ENCODE measurements at places on chromosomes 12 and 14. TPM values are rescaled to one million over a fixed set of nuclear protein-coding genes. Genes with fewer than 3 reads are reported as not detected.

OLR1 gene
- total RNA-seq: 2.5 TPM

DNA sequence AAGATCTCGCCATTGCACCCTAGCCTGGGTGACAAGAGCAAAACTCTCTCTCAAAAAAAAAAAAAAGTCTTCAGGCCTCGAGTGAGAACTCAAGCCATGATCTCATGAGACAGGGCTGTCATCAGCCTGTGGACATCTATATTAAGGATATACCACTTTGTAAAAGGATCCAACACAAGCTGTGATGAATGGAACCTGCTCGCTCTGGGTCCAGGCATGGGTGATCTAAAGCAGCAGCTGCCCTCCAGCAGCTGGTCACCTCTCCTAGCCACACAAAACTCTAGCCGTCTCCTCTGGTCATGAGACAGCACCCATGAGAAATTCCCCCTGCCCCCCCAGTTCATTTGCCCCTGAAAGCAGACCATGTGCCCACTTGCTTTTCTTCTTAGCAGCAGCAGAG is 19.1 kb upstream of the DGLUCY start:
- H3K27me3 ChIP-seq: no peaks in the 10 kb centered on the region
- DNase-seq: no peak
- H3K36me3 ChIP-seq: no peaks in the 10 kb centered on the region
- H3K4me3 ChIP-seq: no peak overlapping the region
- H3K27ac ChIP-seq: no peak overlapping the region

DNA sequence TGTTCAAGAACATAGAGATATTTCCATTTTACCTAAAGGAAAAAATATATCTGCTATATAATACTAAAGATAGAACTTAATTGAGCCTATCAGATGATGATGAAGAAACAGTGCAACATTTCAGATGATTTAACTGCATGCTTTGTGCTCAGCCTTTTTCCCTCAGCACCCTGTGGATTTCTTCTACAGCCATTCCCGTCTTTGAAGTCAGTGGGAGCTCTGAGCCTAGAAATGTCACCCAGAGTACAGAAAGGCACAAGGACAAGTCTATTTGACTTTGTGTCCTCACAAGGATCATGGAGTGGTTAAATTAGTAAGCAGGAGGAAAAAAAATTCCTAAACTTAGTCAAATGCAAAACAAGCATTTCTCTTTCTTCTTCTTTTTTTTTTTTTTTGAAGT is 994.0 kb upstream of the FLRT2 start:
- no peak for DNase-seq
- H3K4me1 ChIP-seq: no peaks in the 10 kb centered on the region
- no peaks in the 10 kb centered on the region for H3K27me3 ChIP-seq
- no peak overlapping the region for H3K4me3 ChIP-seq
- no peak overlapping the region for H3K27ac ChIP-seq
- H3K36me3 ChIP-seq: no peaks in the 10 kb centered on the region

- H3K4me1 ChIP-seq: no peaks in the 10 kb centered on the region
- DNase-seq: no peak
- no peak overlapping the region for H3K27ac ChIP-seq
- no peaks in the 10 kb centered on the region for H3K36me3 ChIP-seq
- H3K4me3 ChIP-seq: no peak overlapping the region
- no peaks in the 10 kb centered on the region for H3K27me3 ChIP-seq
Measured at GRCh38 chr12:75571204-75571603, 59.8 kb upstream of the KRR1 start.

GRCh38 chr12:60176891-60177290 is 581.1 kb downstream of the SLC16A7 start:
- no peaks in the 10 kb centered on the region for H3K4me1 ChIP-seq
- no peak overlapping the region for H3K4me3 ChIP-seq
- H3K36me3 ChIP-seq: no peaks in the 10 kb centered on the region
- no peak for DNase-seq
- no peaks in the 10 kb centered on the region for H3K27me3 ChIP-seq

CRIP1 gene
- total RNA-seq: 4.4 TPM

- no peaks in the 10 kb centered on the region for H3K36me3 ChIP-seq
- no peak overlapping the region for H3K27ac ChIP-seq
- H3K4me3 ChIP-seq: no peak overlapping the region
- no peaks in the 10 kb centered on the region for H3K4me1 ChIP-seq
- no peaks in the 10 kb centered on the region for H3K27me3 ChIP-seq
- DNase-seq: no peak
Measured at GRCh38 chr12:72084061-72084460, 145.4 kb downstream of the TPH2 start.

ACSM4 gene
- total RNA-seq: 0.79 TPM

DNA sequence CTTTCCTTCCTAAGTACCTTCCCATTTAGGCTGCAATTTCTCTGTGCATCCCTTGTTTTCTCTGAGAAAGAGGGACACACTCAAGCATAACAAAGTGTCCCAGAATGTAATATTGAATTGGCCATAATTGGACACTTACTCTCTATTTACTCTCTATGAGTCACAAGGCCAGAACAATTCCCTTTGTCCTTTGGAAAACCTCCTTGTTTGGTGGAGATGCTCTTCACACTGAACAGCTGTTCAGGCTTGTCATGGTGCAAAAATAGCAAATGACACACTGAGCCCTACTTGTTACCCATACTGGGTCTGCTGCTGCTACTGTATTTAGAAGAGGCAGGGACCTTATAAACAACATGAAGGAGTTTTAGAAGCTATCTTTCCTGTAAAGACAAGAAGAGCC is 1590.5 kb upstream of the TMEM132C start:
- no peaks in the 10 kb centered on the region for H3K4me1 ChIP-seq
- no peak overlapping the region for H3K4me3 ChIP-seq

DNA sequence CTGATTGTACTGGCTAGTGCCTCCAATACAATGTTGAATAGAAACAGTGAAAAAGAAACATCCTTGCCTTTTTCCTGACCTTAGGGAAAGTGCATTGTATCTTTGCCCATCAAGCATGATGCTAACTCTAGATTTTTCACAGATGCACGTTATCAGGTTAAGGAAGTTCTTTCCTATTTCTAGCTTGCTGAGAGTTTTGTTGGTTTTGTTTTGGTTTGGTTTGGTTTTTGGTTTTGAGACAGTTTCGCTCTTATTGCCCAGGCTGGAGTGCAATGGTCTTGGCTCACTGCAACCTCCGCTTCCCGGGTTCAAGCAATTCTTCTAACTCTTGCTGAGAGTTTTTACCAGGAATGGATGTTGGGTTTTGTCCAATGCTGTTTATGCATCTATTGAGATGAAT is 89.0 kb downstream of the BRMS1L start:
- no peak for DNase-seq
- no peaks in the 10 kb centered on the region for H3K27me3 ChIP-seq
- no peak overlapping the region for H3K4me3 ChIP-seq
- no peaks in the 10 kb centered on the region for H3K36me3 ChIP-seq
- H3K27ac ChIP-seq: no peak overlapping the region

TEAD4 gene
- total RNA-seq: 16.1 TPM

- H3K27ac ChIP-seq: no peak overlapping the region
- no peak overlapping the region for H3K4me3 ChIP-seq
- no peaks in the 10 kb centered on the region for H3K4me1 ChIP-seq
- no peak for DNase-seq
- no peaks in the 10 kb centered on the region for H3K27me3 ChIP-seq
Measured at GRCh38 chr14:73991092-73991491, 28.0 kb downstream of the ENTPD5 start.

GPRC5D gene
- 0.68 TPM for total RNA-seq

CISTR gene
- total RNA-seq: not detected
